LHCN-M2 (cell line): ENCODE measurements at places on chromosomes 16 and 17. TPM values are rescaled to one million over a fixed set of nuclear protein-coding genes. Genes with fewer than 3 reads are reported as not detected.

GRCh38 chr16:48950184-48950583 is 331.5 kb downstream of the CBLN1 start:
- peak; percentile 39 for DNase-seq

FBXO39 gene
- total RNA-seq: not detected in 2 replicates

SHCBP1 gene
- 59.4 and 67.0 TPM in 2 replicates for total RNA-seq

RNF43 gene
- total RNA-seq: not detected in 2 replicates

RNF112 gene
- total RNA-seq: 0.06 TPM in 1 of 2 replicates, not detected in the other
